Stimulated activated CD8-positive, alpha-beta memory T cell treated with anti-CD3 and anti-CD28 coated beads, Interleukin-2, amount 100 ng/mL, for 48 hours (primary cell): ENCODE measurements at places on chromosomes 3 and 15.

DNA sequence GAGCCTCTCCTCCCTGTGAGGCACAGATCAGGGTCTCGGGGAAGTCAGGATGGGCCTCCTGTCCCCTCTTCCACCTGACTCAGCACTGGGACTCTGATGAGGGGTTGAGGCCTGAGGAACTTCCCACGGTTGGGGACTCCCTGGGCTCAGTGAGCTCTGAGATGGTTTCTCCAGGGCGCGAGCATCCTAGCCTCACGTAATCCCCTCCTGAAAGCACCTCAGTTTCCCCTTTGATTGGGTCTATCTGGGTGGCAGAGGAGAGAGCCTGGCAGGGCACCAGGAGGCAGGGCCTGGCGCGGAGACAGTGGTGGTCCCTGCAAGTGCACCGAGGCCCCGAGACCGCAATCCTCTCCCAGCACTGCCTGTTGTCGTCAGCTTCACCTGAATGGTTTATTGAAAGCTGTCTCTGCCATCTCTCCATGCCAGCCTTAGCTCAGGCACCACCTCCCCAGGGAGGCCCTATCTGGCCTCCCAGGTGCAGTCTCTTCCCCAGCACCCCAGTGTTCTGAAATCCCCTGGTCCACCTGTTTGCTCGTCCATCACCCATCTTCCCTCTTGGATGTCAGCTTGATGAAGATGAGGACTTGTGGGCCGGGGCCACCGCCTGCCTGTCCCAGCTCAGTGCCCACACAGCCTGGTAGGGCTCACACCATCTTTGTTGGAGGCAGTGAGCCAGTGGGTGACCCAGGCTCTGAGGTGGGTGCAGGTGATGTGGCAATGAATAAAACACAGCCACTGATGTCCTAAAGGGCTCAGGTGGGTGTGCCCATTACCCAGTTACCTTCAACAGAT is 52.2 kb upstream of the PCSK6 start:
- DNase-seq: no peak

DNA sequence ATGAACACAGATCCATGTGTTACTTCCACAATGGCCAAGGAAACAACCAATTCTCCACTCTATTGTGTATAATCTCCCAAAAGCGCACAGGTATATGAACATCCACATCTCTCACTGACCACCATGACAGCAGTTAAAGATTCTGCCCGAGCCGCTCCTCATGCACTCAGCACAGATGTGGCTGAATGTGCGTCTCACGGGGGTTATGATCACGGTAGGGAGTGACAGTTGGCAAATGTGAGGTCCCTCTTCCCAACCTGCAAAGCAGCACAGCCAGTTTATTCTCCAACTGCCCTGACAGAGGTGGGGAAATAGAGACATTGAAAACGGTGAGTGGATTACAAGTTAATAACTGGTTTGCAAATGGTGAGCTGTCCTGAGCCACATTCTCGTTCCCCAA is 17.6 kb downstream of the FOXP1 start:
- DNase-seq: no peak

- no peak for DNase-seq
These were observed 93.1 kb downstream of the C3orf70 start for GRCh38 chr3:185059766-185060165.

- no peak for DNase-seq
These were observed 385.8 kb upstream of the CNTN6 start for GRCh38 chr3:707041-707440.

GRCh38 chr3:194450341-194450740 is 36.5 kb downstream of the ATP13A3 start:
- no peak for DNase-seq

DNA sequence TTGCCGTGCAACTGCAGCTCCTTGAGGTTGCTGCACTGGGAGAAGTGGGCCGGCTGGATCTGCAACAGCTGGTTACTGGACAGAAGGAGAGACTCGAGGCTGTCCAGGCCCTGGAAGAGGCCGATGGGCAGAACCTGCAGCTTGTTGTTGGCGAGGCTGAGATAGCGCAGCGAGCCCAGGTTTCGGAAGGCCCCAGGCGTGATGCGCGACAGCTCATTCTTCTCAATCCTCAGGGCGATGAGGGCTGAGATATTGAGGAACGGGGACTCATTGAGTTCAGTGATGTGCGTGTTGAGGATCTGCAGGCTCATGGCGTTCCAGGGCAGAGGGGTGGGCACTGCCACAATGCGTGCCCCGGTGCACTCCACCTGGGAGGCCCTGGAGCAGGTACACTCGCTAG is 9.0 kb downstream of the LRRC15 start:
- no peak for DNase-seq

DNA sequence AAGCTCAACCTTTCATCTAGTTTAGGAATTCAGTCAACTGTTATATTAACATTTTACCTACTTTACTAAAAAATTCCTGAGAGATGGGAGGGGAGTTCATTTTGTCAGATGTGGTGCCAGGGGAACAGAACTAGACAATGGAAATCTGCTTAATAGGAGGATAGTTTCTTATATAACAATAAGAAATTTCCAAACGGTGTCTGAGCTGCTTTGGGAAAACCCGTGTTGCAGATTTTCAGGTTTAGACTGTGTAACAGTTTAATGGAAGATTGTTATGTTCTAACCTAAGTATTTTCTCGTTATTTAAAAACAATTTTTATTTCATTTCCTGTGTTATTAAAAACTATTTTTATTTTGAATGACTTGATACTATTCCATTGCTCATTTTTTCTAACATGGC is 19.3 kb downstream of the IQGAP1 start:
- DNase-seq: no peak

GRCh38 chr15:72203507-72203837 is 5.9 kb upstream of the GRAMD2A start:
- no peak for DNase-seq

GRCh38 chr3:3334491-3334890 is 155.0 kb upstream of the CRBN start:
- no peak for DNase-seq

DNA sequence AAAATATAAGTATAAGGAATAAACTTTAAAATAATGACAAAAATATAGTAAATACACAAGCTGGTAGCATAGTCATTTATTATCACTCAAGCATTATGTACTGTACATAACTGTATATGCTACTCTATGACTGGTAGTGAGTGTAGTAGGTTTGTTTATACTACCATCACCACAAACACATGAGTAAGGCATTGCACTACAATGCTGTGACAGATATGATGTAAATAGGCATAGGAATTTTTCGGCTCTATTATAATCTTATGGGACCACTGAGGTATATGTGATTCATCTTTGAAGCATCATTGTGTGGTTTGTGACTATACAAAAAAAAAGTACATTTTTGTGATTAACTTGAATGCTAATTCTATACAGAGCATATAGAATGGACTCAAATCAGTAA is 35.3 kb upstream of the FBN1 start:
- DNase-seq: no peak

GRCh38 chr3:153209596-153209995 is 47.6 kb downstream of the RAP2B start:
- DNase-seq: no peak

DNA sequence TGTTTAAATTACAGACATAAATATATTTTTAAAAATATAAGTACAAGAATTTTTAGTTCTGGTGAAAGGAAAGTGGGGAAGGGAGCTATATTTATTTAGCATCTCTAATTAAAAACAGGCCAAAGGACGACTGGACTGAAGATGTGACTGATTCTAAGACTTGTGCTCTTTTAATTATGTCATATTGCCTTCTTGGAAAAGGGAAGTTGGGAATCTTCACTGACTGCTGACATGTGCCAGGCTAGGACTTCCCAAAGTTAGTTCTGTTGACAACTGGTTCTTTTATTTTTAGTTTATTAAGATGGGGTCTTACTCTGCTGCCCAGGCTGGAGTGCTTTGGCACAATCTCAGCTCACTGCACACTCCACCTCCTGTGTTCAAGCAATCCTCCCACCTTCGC is 13.5 kb downstream of the CNOT10 start:
- no peak for DNase-seq

GRCh38 chr3:4271834-4272233 is 31.3 kb upstream of the SETMAR start:
- no peak for DNase-seq

- DNase-seq: no peak
These were observed 116.1 kb downstream of the PCCB start for GRCh38 chr3:136366289-136366688.

- DNase-seq: no peak
These were observed 131.8 kb upstream of the TOPAZ1 start for GRCh38 chr3:44109771-44110361.

GRCh38 chr3:194369522-194370279 is at the start of gene LRRC15:
Gene LRRC15 (minus strand): TSS chr3:194369743. CDS start chr3:194361043, 8,700 bp downstream.
- no peak for DNase-seq

DNA sequence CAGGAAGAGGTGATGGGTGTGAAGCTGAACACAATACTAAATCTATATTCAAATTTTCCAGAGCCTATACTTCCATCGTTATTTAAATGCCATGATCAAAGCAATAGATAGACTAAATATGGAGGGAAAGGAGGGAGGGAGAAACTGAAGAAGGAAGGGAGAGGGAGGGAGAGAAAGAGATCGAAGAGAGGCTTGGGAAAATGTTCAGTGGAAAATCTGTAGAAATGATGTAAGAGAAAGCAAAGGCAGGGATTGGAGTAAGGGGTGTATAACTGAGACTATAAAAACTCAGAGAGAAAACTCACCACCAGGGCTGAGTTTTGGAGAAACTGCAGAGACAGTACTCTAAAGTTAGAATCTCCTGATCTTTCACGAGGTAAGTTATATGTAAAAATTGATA is at the start of gene OSTN:
TSS of gene OSTN (plus strand) at position 310 of the 400 bp plus-strand sequence. CDS start 13,292 bp downstream, outside the sequence.
- no peak for DNase-seq
